ENCODE measurements at places on chromosomes 1 and 21.

DNA sequence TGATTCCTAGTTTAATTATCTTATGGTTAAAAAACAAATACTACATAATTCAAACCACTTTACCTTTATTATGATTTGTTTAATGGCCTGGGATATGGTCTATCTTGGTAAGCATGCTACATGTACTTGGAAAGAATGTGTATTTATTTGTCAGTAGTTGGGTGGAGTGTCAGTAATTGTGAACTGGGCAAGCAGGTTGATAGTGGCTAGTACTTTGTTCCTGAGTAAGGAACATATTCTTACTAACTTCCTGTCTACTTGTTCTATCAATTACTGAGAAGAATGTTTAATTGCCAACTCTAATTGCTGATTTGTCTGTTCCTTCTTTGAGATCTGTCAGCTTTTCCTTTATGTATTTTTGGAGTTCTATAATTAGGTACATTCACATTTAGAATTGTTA lies 49.2 kb upstream of the ABCG1 start:
- DNase-seq: no peak

DNA sequence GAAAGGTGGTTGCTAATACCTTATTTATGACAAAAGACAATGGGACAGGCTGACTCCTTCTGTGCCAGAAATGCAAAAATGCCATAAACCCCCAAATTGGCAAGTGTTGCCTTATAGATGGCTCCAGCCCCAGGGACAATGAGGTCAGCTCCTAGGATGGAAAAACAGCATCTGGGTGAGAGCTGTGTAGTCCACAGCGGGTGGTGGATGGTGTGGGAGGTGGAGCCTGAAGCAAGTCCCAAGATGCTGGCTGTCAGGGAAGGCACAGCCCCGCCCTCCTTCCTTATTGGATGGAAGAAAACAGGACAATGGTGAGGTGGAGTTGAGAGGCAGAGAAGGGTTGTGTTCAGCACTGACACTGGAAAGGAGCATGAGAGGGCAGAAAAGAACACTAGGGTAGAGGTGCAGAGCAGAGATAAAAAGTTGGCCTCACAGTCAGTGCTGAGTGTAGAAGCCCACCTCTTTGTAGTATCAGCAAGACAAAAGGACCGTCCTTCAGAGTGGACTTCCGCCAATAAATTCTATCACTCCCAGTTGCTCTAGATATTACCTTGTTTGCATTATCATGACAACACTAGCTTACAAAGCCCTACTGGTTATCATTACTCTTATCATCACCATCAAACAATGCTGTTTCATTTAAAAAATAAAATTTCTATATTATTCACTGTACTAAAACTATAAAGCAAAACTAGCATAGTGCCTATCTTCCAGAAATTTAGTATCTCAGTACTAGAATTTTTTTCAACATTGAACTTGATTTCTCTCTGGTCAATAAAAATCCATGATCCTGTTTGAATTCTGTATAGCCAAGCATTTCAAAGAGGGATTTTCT lies 3.7 kb upstream of the SDE2 start:
- peak; percentile 93 for DNase-seq

DNA sequence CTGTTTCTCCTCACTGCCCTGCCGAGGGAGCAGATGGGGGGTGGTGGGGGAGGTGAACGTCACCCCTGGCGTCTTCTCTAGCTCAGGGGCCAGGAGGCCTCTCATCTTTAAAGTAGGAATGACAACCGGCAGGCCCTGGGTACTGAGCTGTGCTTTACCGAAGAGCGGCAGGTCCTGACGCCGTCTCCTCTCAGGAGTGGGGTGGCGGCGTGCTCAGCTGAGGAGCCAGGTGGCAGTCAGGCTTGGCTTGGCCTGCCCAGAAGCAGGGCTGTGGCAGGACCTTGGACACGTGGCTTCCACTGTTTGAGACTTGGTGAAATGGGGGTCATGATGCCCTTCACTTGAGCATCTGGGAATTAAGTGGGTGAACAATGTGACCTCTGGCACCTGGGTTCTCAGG lies 3.1 kb downstream of the RER1 start:
- DNase-seq: no peak

DNA sequence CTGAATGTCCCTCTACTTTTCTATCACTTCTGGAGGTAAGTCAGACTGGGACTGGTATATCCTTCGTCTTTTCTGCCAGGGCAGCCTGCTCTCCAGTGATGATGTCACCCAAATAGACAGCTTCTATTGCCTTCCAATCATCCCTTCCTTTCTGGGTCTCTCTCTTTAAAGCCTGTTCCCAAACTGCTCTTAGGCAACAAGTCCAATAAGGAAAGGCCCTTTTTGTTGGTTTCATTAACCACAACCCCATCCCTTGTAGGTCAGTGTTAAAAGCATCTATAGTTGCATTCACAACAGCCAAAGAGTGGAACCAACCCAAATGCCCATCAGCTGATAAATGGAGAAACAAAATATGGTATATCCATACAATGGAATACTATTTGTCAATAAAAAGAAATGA lies 114.4 kb downstream of the CNIH3 start:
- DNase-seq: no peak

GRCh38 chr21:45367402-45368351 lies 37.3 kb upstream of the COL18A1 start:
- DNase-seq: no peak

- DNase-seq: no peak
Measured at GRCh38 chr1:172359491-172359999, 60.9 kb upstream of the C1orf105 start.

DNA sequence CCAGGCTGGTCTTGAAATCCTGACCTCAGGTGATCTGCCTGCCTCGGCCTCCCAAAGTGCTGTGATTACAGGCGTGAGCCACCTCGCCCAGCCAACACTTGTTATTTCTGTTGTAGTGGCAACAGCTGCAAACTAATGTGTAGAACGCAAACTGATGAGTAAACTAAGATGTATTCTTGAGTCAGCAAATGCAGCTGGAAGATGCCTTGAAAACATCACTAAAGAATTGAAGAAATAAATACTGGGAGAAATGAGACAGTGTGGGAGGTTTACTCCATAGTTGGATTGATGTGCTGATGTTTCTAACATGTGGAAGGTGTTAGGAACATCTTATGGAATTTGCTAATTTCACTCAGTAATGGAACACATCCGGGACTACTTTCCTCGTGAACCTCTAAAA lies 61.3 kb upstream of the KCNE2 start:
- DNase-seq: no peak

DNA sequence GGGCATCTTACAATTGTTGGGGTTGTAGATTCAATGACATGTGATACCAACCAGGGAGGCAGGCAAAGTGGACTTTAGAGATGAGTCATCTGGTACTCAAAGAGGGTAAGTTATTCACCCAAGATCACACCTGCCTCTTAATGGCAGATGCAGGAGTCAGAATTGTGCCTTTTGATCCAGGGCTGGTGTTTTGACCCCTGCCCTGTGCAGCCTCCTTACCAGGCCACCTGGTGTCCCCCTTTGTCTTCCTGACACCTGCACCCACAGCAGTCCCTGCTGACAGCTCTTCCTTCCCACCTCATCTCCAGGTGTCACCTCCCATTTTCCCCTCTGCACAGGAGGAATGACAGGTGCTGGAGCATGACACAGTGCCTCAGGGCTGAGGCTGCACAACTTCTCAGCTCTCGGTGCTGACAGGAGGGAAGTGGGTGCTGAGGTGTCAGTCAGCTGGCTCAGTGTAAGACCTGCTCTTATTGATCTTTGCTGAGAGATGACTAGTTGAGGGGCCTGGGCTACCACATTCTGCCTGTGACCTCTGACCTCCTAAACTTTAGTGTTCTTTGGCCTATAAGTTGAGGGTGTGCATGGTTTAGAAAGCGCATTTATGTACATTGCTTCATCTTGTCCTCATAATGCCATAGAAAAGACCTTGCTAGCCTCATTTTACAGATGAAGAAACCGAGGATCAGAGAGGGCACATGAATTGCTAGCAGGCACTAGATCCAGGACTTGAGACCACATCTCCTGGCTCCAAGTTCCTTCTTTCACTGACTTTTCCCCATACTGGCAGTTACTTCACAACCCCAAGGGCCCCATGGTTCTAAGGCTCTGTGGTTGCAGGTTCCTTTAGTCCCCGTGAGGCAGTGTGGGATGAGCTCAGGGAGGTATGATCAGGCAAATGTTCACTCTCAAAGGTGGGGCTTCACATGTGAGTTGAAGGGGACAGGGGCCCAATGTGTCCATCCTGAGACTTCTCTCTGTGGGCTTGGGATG lies 31.3 kb downstream of the CACNA1E start:
- DNase-seq: no peak

DNA sequence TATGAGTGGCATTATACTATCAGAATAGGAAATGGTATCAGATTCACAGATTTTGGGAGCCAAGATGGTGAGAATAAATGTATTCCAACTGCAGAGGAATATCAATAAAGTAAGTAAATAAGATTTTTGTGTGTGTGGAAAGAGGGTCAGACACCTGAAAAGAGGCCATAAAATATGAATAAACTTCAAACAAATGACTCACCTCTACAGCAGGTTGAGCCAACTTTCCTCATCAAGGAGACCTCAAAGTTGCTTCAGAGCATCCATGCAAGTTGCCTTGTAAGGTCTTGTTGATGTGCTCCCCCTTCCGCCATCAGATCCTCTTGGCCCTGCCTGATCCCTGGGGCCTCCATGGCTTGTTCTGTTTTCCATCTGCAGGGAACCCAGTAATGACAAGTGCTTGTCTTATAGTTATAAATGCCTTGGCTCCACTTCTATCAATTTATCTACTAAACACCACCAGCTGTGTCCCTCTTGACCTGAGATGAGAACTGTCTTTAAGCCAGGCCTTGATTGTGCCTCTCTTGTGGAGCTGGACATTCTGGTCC lies 775.6 kb downstream of the LTN1 start:
- DNase-seq: no peak

DNA sequence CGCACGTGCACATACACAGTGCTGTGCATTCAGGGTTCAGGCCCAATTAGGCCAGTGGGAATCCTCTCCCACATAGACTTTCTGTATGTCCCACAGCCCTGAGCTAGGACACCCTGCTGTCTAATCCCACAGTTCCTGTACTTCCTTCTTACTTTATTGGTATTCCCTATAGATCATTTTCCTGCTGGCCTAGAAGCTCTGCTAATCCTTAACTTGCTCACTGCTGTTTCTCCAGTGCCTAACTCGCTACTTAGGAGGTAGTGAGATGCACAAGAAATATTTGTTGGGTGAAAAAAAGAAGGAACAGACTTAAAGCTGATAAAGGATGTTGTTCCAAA lies 34.1 kb upstream of the FHAD1 start:
- no peak for DNase-seq

DNA sequence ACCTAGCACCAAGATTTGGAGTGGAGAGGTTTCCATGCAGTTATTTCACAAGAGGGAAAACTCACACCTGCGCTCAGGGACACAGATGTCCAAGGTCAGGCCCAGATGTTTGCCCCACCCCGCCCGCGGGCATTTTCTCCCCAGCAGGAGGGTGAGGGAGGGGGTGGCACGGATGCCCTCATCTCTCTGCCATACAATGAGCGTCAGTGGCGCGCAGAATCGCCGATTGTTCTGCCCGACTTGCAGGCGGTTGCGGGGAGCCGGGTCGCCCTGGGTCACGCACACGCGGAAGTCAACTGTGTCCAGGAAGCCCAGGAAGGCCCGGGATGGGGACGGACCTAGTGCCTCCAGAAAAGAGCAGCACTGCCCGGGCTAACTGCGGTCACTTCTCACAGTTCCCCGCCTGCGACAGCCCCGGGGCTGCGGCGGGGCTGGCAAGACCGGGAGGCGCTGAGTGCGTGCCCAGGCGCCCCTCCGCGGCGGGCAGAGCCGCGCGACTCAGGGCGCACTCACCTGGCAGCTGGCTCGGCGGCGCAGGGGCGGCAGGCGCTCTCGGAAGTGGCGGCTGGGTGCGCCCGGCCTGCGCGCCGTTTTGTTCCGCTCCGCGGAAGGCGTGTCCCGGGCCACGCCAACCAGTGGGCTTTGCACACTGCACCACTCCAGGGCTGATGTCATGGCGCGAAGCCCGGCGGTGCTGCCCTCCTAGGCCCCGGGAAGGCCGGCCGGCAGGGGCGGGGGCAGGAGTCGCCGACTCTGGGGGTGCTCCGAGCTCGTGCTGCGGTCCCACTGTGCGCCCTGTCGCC lies at the start of gene CSRP1:
Gene CSRP1 (minus strand): TSS at position 567 of the 803 bp plus-strand sequence. CDS start 10,820 bp downstream, outside the sequence.
- no peak for DNase-seq

GRCh38 chr1:67759066-67759465 lies 74.1 kb downstream of the GADD45A start:
- DNase-seq: no peak

- no peak for DNase-seq
Measured at GRCh38 chr1:19007491-19008441, 51.3 kb upstream of the IFFO2 start.

DNA sequence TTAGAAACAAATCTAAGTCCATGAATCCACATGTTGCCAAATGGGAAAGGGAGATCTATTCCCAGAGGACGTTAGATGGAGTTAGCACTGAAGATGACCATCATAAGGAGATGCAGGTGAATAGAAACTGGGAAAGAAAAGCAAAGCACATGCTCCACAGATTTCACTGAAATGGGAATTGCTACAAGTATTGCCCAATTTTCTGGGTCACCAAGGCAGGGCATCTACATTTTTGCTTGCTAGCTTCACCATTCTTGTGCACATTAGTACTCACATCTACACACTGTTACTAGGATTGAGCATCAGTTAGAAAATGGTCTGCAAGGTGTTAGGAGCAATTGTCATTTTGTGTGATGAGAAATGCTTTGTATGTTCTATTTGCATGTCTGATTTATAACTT lies 99.1 kb downstream of the JAK1 start:
- no peak for DNase-seq

DNA sequence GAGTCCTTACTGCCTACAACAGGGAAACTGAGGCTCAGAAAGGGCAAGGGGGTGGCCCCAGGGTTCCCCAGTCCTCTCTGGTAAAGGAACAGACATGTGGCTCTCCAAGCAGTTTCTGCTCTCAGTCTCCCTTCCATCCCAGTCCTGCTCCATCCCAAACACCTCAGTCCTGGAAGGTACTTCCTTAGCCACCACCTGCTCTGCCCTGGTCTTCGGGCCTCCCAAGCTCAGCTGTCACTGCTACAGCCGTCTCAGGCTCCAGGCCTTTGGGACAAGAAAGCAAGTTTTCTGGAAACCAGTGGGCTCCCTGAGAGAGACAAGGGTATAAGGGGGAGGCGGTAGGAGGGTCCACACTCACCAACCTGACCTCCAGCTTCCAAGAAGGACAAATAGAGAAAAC lies 23.1 kb upstream of the ADGRB2 start:
- no peak for DNase-seq

- peak; percentile 37 for DNase-seq
Measured at GRCh38 chr1:90850181-90850897, 133.2 kb upstream of the BARHL2 start.

- DNase-seq: peak; percentile 73
Measured at GRCh38 chr1:54353959-54354358, 52.2 kb downstream of the SSBP3 start.

DNA sequence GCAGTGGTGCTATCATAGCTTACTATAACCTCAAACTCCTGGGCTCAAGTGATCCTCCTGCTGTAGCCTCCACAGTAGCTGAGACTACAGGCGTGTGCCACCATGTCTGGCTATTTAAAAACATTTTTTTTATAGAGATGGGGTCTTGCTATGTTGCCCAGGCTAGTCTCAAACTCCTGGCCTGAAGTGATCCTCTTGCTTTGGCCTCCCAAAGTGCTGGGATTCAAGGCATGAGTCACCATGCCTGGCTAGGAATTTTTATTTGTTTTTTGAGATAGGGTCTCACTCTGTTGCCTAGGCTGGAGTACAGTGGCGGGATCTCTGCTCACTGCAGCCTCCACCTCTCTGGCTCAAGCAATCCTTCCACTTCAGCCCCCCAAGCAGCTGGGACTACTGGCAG lies 8.8 kb upstream of the RABGAP1L start:
- no peak for DNase-seq

- no peak for DNase-seq
Measured at GRCh38 chr1:161719325-161719611, 2.1 kb upstream of the FCRLB start.
